NCI-H2081 treated with DMSO at 0.1 percent for 48 hours (cell line): ENCODE measurements at places on chromosomes 12 and 14.

DNA sequence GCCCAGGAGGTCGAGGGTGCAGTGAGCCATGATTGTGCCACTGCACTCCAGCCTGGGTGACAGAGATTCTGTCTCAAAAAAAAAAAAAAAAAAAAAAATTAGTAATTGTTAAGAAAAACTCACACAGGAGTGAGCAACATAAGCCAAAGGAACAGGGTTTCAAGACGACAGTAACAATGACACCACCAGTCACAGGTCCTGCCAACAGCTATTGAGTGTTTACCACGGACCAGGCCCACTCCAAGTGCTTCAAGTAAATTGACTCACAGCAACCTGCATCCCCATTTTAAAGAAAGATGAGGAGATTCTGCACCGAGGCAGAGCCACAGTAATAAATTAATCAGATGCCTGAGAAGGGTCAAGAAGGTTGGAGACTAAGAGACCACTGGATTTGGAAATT is 194.5 kb downstream of the DPF3 start:
- no peak for DNase-seq

GRCh38 chr12:116210131-116210530 is 67.4 kb downstream of the MED13L start:
- DNase-seq, result no peak

DNA sequence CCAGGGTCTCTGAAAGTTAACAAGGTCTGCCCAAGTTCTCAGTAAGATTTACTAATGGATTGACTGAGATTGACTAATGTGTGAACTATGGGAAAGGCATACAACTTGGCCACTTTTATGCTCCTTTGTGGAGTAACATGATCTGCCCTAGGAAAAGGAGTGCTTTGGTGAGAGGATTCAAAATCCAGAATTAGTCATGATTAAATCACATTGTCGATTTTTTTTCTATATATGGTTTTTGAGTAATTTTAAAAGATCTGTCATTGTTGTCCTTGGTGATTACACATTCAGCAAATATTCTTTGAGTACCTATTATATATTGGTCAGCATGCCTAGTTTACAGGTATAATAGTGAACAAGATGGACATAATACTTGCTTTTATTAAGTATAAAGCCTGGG is 147.7 kb upstream of the SYT10 start:
- DNase-seq, result no peak

GRCh38 chr14:48983351-48983888 is 602.8 kb downstream of the RPS29 start:
- no peak for DNase-seq

DNA sequence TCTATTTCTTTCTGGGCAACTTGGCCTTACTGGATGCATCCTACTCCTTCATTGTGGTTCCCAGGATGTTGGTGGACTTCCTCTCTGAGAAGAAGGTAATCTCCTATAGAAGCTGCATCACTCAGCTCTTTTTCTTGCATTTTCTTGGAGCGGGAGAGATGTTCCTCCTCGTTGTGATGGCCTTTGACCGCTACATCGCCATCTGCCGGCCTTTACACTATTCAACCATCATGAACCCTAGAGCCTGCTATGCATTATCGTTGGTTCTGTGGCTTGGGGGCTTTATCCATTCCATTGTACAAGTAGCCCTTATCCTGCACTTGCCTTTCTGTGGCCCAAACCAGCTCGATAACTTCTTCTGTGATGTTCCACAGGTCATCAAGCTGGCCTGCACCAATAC is 5.3 kb downstream of the OR4N5 start:
- no peak for DNase-seq

- DNase-seq, result no peak
Measured at GRCh38 chr12:56760460-56760859, 2.7 kb upstream of the HSD17B6 start.

GRCh38 chr14:80188571-80188970 is 22.7 kb downstream of the DIO2 start:
- no peak for DNase-seq

GRCh38 chr12:11578461-11578993 is 70.9 kb upstream of the ETV6 start:
- DNase-seq, result no peak

GRCh38 chr12:30180602-30181001 is 396.9 kb upstream of the TMTC1 start:
- DNase-seq, result no peak

DNA sequence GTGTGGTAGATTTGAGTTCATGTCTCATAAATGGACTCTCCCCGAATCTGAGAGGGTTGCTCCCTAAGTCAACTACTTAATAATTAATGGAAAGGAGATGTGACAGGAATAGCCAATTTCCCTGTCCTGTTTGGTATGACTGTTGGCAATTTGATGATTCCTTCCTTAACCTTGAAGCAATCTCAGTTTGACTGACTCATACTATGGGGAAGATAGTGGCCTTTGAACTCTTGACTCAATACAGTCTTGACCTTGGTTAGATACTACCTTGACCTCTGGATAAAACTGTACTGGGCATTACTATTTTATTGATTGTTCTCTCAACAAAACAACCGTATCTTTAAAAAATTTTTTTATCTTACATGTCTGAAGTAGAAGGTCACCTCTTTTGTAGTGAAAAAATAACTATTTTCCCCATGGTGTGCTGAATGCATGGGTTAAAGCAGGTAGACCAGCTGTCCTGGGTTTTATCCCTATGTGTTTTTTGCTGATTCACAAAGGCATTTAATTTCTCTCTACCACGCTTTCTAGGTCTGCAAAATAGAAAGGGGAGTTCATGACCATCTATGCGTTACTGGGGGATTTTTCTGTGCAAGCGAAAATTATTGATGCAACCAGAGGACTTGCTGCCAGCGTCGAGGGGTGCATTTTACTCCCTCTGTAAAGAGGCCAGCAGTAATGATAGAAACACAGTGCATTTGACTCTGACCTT is 80.1 kb downstream of the ETV6 start:
- DNase-seq, result no peak

- DNase-seq, result no peak
Measured at GRCh38 chr14:90532826-90533525, 136.1 kb downstream of the CALM1 start.

GRCh38 chr12:50050410-50051098 is 6.8 kb upstream of the ASIC1 start:
- DNase-seq, result no peak

DNA sequence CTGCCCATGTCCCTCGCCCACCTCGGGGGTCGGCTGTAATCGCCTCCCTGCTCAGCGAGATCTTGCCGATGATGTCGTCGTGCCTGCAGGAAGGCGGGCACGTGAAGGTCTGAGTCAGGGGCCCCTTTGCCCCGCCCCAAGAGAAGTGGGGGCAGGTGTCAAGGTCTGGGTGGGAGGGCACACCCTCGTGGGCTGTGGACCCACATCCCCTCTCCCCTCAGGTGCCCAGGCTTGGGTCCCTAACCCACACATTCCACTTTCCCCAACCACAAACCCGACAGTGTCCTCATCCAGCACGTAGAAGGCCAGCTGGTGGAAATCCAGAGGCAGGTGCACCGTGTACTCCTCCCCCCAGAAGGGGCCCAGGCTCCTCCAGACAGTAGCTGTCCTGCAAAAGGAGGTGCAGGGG is 7.8 kb downstream of the RASAL1 start:
- DNase-seq, result no peak

DNA sequence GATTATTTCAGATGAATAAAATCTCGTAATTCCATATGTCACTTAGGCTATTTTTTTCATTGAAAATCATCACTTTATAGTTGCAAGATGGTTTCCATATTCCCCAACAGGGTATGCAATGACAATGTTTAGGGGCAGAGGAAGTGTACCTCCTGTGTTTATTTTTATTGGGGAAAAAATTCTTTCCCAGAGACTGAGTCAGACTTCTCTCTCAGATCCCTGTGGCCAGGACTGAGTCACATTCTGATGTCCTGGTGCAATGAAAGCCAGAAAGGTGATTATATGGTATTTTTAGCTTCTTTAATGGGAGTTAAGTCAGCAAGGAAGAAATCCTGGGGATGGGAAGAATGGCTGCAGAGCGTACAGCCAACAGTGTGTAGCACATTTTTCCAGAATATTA is 196.9 kb upstream of the ALG10 start:
- DNase-seq, result no peak

GRCh38 chr14:102776761-102777710 is at the start of gene TRAF3:
TRAF3 (plus strand) TSS chr14:102777449; CDS start chr14:102870202, 92,753 bp downstream.
- no peak for DNase-seq

GRCh38 chr12:94649349-94650142 is 811 bp downstream of the TMCC3 start:
- no peak for DNase-seq

GRCh38 chr12:11545484-11546330 is 103.8 kb upstream of the ETV6 start:
- no peak for DNase-seq

DNA sequence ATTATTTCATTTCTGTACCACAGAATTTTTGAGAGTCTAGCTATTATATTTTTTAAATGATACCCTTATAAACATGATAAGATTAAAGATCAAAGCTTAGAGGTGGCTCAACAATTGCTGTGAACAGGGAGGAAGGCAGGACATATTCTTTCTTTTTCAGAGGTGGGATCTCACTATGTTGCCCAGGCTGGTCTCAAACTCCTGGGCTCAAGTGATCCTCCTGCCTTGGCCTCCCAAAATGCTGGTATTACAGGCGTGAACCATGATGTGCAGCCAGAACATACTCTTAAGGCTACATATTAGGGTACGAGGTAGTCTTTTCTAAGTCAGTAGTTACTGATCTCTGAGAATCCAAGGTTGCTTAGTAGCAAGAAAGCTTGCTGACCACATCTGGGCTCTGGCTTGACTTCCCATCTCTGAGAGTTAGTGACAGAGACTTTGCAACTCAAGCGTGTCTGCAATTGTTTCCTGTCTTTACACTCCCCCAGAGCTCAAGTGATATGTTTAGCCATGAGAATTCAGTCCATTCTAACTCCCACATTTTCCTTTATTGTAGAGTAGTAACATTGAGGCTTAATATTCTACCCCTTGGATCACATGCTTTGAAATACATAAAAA is 8.6 kb downstream of the RAB5B start:
- DNase-seq, result no peak

- DNase-seq, result no peak
Measured at GRCh38 chr12:38886931-38887330, 18.5 kb downstream of the CPNE8 start.

DNA sequence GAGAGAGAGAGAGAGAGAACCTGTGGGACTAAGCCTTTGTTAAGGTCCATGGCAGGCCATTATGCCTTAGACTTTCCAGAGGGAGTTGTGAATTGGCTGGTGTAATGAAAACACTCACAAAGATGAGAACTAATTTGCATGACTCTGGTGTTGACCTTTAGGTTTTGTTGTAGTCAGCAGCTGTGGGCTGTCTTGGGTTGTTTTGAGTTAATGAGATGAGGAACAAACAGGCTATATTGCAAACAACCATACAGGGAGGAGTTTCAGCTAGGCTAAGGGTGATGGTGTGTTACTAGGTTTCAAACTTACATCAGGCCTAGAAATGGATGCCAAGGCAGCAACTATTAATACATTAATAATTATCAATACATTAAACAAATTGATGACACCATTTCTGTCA is 26.3 kb downstream of the ATXN7L3B start:
- DNase-seq, result no peak

- no peak for DNase-seq
Measured at GRCh38 chr12:24012528-24012927, 63.1 kb upstream of the SOX5 start.

- no peak for DNase-seq
Measured at GRCh38 chr14:83126076-83126475, 1592.4 kb upstream of the SEL1L start.

DNA sequence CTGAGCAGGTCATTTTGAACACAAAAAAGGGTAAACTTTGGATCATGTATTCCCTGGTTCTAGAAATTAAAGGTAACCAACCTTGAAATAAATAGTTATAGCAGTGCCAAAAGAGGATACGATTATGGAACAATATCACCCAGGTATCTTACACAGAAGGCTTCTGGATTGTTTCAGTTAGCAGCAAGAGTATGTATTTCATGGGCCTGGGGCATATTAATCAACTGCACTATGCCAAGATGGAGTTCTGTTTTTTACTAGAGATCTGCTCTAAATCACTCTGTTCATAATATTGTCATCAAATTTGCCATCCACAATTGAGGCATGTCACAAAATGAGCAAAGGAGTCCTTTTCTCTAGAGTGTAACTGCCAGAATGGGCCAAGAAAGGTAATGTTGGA is 357.1 kb downstream of the RAD51B start:
- no peak for DNase-seq

GRCh38 chr14:70339039-70339438 is 20.4 kb downstream of the COX16 start:
- DNase-seq, result no peak

DNA sequence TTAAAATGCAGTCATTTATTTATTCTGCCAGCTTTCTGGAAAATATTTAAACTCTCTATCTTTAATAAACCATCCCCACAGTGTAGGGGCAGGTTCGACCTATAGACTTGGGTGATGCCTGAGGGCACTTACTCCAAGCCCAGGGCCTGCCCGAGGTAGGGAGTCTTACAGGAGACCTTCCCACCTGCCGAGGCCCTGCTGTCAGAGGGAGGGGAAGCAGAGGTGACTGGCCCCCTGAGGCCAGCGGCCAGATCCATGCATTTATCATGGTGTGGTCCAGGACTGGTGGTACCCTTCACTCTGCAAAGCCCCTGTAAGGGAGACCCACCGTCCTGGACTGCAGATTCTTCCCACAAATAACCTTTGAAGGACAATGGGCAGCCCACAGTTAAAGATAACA is 7.6 kb downstream of the EML1 start:
- DNase-seq, result no peak

- no peak for DNase-seq
Measured at GRCh38 chr14:99707420-99707819, 23.3 kb downstream of the CYP46A1 start.

- DNase-seq, result no peak
Measured at GRCh38 chr14:53153702-53154112, 584 bp upstream of the DDHD1 start.

GRCh38 chr12:110906985-110907384 is 13.4 kb downstream of the MYL2 start:
- DNase-seq, result no peak

DNA sequence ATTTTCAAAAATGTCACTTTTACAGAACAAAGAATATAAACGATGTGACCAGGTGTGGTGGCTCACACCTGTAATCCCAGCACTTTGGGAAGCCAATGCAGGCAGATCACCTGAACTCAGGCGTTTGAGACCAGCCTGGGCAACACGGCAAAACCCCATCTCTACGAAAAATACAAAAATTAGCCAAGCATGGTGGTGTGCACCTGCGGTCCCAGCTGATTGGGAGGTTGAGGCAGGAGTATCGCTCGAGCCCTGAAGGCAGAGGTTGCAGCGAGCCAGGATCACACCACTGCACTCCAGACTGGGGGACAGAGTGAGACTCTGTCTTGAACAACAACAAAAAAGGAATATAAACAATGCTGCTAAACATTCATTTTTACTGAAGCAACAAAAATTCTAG is 15.2 kb downstream of the HEATR5A start:
- no peak for DNase-seq

DNA sequence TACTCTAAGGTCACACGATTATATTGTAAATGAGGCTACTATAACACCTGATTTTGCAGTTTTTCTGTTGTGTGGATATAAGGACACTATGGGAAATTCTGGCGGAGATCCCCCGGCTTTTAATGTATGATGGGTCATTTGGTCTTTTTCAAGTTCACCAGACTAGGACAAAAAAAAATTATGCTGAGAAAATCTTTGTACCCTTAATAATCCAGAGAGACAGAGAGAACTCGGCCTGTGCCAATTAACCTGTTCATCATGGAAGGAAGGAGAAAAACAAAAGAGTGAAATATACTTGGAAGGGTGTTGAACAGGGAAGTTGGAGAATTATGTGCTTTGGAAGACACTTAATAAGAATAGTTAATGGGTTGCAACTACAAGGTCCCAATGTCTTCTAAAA is 62.2 kb upstream of the KICS2 start:
- no peak for DNase-seq
